8988T (cell line): ENCODE measurements at places on chromosomes 1 and 21.

DNA sequence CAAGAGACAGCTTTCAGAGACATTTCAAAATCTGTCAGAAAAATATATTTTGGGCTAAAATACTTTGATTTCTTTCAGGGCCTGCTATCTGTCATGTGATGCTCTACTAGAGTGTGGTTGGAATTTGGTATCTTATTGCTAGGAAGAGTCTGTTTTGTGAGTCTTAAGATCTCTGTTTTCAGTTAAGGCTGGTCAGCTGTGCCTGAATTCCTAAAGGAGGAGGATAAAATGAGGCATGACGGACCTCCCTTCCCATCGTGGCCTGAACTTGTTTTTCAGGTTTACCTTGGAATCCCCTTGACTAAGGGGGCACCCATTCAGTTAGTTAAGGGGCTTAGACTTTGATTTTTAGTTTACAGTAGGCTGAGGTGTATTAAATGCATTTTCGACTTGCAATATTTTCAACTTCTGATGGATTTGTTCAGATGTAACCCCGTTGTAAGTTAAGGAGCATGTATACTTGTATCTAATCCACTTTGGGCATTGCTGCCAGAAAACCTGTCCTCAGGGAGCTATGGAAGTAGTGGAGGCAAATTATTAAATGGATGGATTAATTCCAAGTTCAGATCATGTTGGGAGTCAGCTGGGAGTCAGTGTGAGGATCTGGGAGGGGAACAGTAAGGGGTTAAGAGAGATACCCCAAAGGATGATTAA lies 18.3 kb downstream of the CAPN2 start:
- no peak for DNase-seq

GRCh38 chr1:10272274-10272673 lies 61.9 kb downstream of the KIF1B start:
- DNase-seq = no peak

DNA sequence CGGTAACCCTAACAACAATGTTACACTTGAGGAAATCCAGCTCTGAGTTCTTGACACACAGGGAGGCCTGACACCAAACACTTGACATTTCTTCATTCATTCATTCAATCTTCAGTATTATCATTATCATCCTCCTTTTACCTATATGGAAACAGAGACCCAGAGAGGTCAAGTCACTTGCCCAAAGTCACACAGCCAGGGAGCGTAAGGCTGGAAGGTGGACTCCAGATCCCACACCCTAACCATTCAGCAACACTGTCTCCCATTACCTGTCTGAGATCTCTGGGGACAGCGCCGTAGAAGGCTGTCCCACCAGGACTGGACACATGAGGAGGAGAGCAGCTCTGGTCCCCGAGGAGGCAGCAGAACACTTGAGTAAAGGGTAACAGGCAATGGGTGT lies 101.4 kb downstream of the SYF2 start:
- DNase-seq = no peak

DNA sequence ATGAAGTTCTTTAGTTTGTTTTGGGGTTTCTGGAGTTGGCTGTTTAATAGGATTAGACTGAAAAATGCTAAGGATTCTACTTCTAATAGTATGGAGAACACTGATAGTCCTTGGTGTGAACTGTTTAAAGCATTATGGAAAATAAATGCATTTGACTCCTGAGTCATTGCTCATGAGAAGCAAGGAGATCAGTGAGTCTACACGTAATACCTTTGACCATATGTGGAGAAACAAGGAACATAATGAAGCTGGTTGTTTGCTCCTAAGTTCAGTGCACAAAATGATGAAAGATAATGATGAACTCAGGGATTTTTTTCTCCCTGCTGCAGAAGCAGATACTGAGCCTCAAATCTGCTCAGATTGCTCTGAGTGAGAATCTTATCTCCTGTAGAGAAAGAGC lies 158.9 kb upstream of the COL11A1 start:
- DNase-seq = no peak

GRCh38 chr21:40070871-40071270 lies 203.6 kb downstream of the PCP4 start:
- no peak for DNase-seq

DNA sequence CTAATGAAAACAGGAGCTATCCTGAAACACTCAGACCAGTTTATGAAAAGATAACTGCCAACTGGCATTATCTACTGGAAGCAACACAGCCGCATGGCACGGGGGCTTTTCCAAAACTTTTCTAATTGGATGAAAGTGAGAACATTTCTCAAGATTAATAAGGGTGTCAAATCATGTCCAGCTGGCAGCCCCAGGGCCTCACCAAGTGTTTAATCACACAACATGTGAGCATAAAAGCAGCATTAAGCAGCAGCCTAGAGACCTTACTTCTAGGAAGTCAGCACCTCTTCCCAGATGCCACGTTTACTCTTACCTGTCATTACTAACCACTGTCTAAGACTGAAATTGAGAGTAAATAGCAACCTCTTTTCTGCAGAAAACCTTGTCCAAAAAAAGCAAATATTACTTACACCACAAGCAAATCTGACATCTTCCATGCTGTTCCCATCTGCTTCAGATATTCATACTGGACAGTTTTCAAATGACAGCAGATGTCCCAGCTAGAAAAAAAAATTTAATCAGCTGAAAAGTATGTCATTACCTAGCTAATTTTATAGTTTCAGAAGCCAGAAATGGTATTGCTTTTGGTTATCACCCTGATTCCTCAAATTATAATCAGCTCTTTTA lies 341.5 kb upstream of the ZP4 start:
- DNase-seq = no peak

DNA sequence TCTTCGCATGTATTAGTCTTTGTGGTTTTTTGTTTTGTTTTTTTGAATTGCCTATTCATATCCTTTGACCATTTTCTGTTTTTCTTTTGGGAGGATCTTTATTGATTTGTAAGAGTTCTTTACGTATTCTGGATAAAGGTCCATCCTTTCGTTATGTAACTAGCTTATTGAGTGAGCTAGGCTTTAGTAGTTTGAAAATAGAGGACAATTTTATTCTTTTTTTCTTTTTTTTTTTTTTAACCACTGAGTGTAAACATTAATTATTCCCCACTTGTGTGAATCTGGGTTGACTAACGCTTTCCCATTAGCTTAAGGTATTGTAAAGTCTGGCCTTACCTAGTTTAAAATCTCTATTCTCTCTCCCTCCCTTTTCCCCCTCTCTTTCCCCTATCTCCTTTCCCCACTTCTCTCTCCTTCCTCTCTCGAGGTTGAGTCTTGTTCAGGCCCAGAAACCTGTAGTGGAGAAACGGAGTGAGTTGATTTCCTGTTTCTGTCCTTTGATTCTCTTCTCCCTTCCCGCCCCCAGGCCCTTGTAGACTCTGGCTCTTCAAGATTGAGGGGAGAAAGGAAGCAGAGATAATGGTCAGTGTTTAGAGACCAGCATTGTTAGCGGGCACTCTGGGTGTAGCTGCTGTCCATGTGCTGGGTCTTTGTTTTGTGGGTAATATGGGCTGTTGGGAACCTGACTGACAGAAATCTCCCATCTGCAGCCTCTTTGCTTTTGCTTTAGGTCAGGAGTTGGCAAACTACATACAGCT lies 1.5 kb downstream of the MORC3 start:
- no peak for DNase-seq

DNA sequence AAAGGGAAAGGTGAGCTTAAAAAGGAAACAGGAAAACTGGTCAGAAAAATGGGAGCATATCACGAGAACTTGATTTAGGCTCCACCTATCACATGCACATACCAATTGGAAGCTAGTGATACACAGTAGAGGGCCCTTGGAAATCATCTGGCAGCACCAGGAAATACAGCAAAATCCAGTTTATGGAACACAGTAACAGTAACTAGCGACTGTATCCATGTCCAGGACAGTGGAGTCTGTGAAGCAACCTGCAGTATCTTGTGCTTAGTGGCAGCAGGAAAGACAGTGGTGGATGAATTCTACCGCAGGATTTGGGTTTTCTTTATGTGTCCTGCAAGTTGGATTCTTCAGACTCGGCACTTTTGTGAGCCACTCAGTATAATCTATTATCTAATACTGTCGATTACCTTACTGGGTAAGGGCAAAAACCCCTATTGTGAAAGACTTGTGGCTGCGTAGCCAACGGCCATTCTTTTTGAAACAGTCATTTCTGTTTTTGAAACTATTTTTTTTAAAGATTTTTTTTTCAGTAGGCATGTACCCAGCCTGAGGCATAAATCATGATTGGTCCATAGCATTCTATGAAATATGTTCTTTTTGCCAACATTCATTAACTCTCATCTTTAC lies 1.6 kb upstream of the KDM4A start:
- no peak for DNase-seq

GRCh38 chr1:197896301-197896700 lies 6.1 kb upstream of the C1orf53 start:
- DNase-seq = no peak

- no peak for DNase-seq
These were observed 11.6 kb downstream of the COL9A2 start for GRCh38 chr1:40305451-40305850.

- DNase-seq = no peak
These were observed 4.4 kb upstream of the PRDM15 start for GRCh38 chr21:41883582-41883981.

- DNase-seq = no peak
These were observed 228.3 kb upstream of the DEPDC1 start for GRCh38 chr1:68725001-68725752.

DNA sequence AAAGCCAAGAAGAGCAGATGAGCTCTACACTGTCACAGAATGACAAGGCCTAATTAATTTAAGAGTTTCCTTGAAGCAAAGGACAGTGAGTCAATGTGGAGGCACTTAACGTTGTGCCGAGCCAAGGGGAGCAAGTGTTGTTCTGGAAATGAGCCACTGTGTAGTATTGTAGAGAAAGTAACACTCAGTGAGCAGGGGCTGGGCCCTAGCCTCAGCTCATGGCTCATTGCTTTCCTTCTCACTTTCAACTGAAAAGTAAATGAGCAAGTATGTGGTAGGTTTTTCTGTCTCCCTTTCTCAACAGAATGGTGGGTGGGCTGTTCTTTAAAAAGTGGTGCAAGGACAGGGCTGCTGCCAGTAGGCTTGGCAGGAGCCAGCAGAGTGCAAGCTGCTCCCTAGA lies 11.8 kb upstream of the KIAA0040 start:
- no peak for DNase-seq

DNA sequence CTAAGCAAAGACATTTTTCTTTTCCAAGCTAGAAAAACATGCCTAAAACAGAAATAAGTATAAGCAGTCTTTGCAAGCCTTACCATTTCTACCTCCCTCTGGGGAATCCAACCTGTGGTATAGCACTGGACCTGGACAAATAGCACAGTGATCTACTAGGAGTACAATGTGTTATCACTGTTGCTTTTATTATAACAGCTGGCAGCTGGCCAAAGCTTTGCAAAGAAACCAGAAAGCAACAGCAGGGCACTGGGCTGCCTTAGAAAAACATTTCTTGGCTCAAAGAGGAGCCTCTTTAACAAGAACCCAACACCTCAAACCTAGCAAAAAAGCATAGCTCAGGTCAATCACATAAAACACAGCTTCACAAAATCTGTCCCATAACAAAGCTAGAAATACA lies 294.5 kb upstream of the GREM2 start:
- no peak for DNase-seq

DNA sequence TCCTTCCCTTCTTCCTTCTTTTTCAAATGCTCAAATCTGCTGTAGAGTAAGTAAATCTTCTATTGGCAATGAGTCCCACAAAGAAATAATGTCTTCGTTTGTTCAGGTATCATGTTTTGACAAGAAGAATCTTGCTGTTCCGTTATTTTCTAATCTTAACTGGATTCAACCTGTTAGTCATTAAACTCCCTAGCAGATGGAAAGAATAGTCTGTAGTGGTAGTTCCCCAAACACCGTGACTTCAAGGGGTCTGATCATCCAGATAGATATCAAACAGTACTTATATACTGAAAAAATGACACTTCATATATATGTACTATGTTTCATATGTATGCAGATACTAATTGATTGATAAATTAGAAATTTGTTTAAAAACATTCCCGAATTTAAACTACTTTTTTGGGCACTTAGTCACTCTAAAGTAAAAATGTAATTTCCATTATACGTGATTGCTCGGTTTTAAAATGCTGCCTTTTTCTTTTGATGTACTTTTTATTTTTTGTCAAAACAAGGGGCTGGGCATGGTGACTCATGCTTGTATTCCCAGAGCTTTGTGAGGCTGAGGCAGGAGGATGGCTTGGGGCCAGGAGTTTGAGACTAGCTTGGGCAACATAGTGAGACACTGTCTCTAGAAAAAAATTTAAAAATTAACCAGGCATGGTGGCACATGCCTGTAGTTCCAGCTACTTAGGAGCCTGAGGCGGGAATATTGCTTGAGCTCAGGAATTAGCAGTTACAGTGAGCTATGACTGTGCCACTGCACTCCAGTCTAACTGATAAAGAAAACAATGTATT lies 335.7 kb upstream of the SNX7 start:
- DNase-seq = no peak

DNA sequence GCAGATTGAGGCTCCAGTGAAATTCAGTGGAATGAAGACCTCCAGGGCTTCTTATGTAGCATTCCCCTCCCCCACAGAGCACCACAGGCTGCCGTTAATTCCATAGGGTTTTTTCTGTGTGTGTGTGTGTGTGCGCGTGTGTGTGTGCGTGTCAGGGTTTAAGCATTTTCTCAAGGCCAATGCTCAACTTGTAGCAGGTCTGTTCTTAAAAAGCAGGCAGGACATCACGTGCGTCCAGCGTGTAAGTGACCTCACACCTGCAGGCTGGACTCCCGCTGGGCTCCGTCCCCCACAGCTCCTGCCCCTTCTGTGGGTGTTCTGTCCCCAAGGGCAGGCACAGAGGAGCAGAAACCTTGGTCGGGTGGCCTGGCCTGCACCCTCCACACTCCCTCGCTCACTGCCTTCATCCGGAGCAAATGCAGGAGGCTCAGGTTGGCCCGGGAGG lies 5.3 kb downstream of the PRDM16 start:
- no peak for DNase-seq

- DNase-seq = no peak
These were observed 113.4 kb upstream of the ZBTB40 start for GRCh38 chr1:22338071-22338765.

DNA sequence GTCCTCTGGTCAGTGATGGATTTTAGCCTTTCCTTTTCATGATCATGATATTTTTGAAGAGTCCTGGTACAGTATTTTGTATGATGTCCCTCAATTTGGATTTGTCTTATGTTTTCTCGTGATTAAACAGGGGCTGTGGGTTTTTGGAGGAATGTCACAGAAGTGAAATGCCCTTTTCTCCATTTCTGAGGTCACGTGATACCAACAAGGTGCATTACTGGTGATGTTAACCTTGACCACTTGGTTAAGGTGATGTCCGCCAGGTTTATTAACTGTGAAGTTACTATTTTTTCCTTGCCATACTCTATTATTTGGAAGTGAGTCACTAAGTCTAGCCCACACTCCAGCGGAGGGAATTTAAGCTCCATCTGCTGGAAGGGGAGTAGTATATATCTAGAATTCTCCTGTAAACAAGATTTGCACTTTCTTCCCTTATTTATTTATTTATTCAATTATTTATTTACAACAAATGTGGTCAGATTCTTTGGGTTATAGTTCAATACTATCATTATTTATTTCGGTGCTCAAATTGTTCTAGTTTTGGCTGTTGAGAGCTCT lies 123.4 kb downstream of the HIVEP3 start:
- no peak for DNase-seq

- DNase-seq = no peak
These were observed 93.7 kb downstream of the HHIPL2 start for GRCh38 chr1:222454186-222454585.
